ENCODE measurements at places on chromosomes 1 and 21.
A peak's percentile ranks its signal among the peaks of the same experiment; 100 is the strongest.

DNA sequence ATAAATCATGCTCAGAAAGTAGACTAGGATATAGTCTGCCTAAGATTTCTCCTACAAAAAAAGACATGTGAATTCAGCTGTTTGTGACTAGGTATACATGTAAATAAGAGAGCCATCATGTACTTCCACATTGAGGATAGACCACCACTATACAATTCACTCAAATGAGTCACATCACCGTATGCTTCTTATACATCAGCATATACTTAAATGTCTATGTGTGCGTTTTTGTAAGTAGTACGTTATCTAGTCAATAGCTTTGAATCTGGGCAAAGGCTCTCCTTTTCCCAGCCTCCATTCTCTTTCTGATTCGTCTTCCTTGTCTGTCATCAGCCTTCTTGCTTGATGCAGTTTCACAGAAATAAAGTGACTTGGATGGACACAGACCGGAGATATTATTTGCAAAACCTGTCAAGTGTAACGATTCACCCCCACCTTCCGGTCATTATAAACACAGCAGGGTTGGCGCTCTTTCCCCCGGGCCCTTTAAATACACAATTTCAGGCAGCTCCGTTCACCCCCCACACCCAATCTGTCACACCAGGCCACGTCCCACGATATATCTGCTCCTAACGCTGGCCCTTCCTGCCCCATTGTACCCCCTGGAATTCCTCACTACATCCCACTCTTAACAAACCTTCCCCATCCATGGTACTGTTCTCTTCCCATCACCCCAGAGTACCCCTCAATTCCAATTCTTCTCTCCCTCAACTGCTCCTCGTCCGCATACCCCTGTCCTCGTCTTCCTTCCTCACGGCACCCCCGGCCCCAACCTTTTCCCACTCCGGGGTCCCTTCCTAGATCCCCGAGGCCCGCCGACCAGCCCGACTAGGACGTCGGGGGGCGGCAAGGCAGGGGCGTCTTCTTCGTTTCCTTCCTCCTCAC is 636 bp downstream of the VAMP4 start:
- DNase-seq, result peak; percentile 19

DNA sequence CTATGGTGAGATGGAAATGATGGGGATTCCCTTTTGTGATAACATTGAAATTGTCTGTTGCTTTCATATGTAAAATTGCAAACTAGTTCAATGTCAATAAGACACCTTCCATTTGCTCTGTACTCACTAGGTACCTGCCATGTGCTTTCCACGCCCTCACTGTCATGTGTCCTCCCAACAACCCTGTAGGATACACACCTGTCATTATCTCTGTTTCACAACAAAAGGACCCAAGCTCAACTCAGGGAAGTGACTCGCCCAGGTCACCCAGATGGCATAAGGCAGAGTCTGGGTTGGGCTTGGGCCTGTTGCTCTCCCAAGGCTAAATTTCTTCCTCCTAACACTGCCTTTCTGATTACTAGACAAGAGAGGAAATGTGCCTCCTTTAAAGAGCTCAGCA is 45.3 kb upstream of the MCOLN3 start:
- no peak for DNase-seq

- DNase-seq, result no peak
These were observed 3.2 kb downstream of the BTF3L4 start for GRCh38 chr1:52059321-52059720.

DNA sequence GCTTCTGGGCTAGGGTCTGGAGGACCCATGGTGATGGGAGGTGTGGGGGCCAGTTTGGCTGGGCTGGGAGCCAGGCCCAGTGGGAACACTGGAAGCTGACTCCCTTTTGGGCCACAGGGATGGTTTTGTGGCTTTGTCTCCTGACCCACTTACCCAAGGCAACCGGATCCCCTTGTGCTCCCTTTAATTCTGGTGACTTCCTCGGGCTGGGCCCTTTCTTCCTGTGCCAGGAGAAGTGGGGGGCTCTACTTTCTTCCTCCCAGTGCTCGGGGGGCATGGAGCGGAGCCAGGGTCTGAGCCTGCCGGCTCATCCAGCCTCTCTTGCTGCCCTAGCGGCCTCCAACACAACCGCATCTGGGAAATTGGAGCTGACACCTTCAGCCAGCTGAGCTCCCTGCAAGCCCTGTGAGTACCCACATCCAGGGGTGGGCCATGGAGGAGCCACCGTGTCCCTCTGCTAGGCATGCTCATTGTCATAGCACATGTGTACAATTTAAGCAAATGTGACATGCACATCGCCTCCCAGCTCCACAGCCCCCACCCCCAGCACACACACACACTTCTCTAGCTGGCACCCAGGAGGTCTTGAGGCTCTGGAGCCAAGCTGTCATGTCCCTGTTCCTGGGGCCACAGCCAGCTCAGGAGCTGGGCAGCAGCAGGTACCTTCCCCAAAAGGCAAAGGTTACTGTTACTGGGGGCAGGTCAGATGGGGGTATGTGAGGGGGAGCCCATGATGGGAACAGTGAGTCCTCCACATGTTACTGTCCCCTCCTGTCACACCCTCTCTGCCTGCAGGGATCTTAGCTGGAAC is 35.0 kb downstream of the UBE2T start:
- DNase-seq, result no peak

GRCh38 chr21:45009616-45010015 is 64.8 kb upstream of the ADARB1 start:
- no peak for DNase-seq

DNA sequence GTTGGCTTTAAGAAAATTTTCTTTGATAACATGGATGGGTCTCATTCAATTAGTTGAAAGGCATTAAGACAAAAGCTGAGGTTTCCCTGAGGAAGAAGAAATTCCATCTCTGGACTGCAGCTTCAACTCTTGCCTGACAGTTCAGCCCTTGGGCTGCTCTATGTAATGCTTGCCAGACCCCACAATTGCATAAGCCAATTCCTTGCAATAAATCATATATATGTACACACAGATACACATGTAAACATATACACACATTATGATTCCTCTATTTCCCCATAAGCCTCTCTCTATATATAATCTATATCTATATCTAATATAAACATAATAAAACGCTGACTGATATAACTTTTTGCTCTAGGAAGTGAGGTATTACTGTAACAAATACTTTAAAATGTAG is 301.5 kb upstream of the PRMT6 start:
- no peak for DNase-seq

GRCh38 chr1:230771773-230772354 is 24.7 kb downstream of the CAPN9 start:
- no peak for DNase-seq

- DNase-seq, result peak; percentile 38
These were observed 163.3 kb downstream of the NRIP1 start for GRCh38 chr21:14901482-14901958.

DNA sequence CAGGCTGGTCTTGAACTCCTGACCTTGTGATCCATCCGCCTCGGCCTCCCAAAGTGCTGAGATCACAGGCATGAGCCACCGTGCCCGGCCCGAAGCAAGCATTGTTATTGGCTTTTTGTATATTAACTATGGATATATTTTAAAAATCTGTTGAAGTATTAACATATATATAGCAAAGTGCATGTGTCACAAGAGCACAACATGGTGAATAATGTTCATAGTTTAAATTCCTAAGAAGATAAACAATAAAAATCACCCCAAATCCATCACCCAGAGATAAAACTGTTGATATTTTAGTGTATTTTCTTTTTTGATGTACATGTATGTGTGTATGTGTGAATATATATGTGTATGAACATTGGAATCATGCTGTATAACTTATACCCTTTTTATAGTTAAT is 9.1 kb upstream of the FOXE3 start:
- no peak for DNase-seq

GRCh38 chr1:227540170-227541098 is 22.9 kb upstream of the ZNF678 start:
- no peak for DNase-seq

- DNase-seq, result no peak
These were observed 5.9 kb downstream of the AGT start for GRCh38 chr1:230707732-230708630.

DNA sequence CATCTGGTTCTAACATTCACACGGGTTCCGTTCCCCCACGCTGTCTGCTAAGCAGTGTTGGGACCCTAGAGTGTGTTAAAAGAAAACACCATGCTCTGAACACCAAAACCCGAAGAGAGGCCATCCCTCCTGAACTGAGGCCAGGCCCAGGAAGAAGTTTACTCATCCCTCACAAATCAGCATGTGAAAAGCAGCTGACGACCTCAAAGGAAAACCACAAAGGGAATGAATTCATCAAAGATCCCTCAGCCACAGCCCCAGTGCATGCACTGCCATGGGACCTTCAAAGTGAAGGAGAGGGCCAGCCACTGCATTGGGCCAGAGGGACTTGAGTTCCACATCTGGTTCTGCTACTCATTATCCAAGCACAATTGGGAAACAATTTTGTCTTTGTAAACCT is 7.0 kb upstream of the PSEN2 start:
- no peak for DNase-seq

- DNase-seq, result no peak
These were observed 481.1 kb downstream of the PTBP2 start for GRCh38 chr1:97202481-97203380.

Data from stimulated activated naive B cell treated with anti-CD40 and anti-IgM and Interleukin-4, amounts not matched to agents 10 μg/mL and 1 μg/mL and 100 μg/mL, for 72 hours (primary cell).